ENCODE measurements at places on chromosomes 11 and 22.

DNA sequence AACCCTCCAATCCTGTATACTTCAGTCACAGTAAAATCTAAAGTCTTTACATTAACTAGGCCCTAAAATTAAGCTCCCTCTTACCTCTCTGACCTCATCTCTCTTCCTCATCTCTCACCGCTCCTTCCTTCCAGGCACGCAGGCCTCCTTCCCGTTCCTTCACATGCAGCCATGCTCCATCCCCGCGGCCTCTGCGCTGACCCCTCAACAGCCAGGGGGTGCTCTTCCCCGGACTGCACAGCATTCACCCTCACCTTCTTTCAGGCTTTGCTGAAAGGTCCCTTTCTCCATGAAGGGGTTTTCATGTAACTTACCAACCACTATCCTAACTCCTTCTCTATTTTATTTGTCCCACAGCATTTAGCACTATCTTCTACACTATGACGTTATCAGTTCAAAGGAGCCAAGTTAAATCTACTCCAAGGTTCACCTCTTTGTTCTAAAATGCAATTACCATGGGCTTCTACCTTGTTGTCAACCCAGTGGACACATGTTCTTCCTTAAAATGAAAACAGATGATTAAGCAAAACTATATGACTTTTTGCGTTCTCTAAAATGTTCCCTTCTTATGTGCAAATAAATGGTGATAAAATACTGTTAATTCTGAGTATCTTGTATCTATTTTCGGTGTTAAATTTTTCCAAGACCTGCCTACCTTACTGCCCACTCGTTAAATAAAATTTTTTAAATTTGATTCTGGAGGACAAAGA is 57.8 kb upstream of the APOA1 start:
- DNase-seq = no peak

DNA sequence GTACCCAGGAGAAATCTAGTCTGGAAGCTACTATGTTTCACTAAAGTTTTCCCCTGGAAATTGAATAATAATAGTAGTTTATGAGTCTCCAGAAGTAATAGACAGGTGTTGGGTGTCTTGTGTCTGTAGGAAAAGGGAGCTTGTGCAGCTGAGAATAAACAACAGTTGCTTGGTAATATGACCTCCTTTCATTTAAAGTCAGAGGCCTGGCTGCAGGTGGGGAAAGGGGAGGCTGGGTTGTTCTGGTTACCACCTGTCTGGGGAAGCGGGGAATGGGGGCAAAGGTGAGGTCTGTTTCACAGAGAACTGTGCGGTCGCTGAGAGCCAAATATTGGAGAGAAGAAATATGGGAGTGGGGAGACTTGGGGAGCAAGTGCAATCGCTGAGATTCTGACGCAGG is 3.3 kb upstream of the GRAMD1B start:
- DNase-seq = no peak

GRCh38 chr11:131002145-131002544 is 85.9 kb upstream of the SNX19 start:
- DNase-seq = no peak

GRCh38 chr11:46361283-46362155 is 14.3 kb downstream of the DGKZ start:
- DNase-seq = no peak

DNA sequence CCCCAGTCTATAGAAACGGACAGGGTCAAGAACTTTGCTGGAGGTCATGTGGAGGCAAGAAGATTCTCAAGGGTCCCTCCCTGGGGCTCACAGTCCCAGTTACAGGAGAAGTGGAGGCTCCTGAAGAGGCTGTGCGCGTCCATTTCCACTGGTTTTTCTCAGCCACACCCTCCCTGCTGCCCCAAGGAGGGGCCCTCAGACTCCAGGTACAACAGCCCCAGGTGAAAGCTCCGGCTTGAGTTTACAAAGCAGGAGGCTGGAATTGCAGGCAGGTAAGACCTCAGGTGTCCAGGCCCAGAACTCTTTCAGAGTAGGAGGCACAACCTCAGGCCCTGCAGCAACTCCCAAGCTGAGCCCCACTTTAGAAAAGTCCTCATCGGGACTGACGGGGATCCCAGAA is 3.1 kb downstream of the SHANK2 start:
- no peak for DNase-seq

DNA sequence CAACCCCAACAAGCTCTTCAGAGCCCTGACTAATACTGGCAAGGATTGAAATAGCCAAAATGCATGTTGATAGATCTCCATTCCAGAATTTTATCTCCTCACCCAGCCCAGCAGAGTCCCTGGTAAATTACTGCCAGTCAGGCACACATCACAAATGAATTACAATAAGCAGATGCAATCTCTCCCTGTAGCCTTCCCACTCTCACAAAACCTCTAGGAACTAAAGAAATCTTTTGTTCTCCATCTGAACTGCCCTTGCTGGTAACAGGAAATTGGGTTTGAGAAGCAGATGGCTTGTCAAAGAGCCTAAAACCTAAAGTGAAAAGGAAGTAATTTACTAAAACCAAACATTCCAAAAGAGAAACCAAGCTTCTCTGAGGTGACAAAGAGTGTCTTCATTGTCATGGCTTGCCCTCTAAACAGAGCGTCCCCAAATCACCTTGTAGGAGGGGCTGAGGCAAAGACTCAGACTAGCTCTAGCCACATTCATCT is 59.5 kb downstream of the FAM168A start:
- DNase-seq = no peak

GRCh38 chr11:68632802-68633201 is 51.5 kb upstream of the GAL start:
- no peak for DNase-seq

GRCh38 chr11:87215236-87215635 is 177.5 kb downstream of the TMEM135 start:
- no peak for DNase-seq

DNA sequence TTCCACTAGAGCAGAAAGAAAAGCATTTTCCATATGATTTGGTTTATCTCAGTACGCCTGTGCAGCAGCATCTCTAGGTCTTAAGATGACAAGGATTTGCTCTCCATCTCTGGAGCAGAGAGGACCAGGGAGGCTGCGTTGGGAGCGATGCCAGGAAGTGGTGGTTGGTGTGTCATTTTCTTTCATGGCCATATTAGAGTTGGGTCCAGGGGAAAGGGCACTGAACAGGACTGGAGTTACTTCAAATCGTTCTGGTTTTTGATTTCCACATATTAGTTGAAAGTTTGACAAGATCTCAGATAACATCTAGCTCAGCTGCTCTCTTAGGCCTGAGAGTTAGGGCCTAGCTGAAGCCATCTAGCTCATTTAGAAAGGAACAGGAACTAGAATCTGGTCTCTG is 157.7 kb downstream of the ADAMTS15 start:
- no peak for DNase-seq

DNA sequence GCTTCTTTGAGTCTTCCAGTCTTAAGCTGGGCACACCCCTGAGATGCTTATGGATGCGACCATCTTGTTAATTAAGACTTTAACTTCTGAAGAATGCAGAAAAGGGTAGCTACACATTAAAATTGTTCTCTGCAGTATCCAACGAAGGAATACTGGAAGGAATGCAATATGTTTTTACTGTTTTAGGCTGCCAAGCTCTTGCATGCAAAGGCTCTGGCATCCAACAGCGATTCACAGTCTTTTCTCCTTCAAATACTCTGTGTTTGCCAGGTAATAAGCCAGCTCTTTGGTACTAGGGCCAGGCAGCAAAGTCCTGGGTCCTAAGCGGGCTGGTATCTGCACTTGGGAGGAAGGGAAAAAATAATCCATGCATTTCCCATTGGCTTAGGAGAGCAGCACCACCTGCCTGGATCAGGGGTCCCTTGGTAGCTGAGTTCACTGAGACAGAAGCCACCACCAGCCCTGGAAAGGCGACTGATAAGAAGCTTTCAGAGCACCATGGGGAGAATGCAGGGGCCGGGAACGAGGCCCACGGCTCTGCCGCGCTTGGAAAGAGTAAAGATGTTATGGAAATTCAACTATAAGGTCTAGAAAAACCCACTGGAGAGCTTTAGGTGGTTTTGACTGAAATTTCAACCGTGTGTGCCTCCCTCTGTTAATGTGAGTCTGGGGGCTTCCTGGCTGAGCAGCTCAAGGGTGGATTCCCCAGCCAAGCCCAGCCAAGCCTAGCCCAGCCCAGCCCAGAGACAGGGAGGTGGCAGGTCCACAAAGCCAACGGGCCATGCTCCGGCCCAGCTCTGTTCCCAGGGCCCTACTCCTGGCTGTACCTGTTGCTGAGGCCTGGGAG is 67.0 kb upstream of the CCND1 start:
- DNase-seq = no peak

DNA sequence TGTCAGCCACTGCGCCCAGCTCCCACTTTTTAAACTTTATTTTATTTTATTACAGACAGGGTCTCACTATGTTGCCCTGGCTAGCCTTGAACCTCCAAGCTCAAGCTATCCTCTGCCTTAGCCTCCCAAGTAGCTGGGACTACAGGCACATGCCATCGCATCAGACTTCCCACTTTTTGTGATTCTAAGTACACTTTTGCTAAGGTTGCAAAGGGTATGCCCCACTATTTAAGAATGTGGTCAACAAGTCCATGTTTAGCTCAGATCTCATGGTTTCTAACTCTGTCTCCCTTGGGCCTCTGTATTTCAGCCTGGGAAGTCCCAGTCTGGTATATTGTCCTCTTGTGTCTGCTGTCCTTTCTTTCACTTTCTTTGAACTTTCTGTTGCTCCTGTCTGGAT is 35.3 kb downstream of the EXPH5 start:
- DNase-seq = no peak

DNA sequence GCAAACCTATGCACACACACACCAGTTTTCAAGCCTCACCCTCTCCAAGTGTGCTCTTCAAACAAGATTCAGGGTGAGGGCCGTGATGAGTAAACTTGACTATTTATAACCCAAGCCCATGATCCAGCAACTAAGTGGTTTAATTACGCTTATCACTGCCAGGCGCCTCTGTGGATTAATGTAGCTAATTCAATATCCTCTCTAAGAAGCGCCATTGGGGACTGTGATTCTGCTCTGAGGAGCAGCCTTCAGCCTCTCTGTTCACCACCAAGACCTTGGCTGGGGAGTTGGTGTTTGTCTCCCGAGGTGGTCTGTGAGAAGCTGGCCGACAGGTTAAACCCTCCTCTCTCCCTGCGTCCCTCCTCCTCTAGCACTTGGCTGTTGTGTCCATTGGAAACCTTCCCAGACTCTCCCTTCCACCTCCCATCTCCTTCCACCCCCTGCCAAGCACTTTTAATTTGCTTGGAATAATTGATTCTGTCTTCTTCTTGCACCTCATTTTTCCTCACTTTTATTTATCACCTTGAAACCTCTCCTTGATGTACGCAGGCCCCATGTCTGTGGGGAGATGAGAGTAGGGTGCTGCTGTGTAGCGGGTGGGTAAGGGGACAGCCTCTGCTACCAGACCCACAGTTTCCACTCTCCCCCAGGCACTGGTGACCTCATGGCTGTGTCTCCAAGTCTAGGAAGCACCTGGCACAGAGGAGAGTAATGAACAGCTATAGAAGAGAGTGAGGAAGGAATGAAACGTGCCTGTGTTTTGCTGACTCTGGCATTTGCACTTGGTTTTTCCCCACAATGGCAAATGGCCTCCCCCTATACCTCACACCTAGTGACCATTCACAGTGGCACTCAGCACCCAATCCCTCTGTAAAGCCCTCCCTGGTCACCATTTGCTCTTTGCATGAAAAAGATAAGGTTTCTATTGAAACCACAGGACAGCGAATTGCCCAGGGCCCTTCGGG is 236.6 kb downstream of the GRIK4 start:
- DNase-seq = no peak

- no peak for DNase-seq
Measured at GRCh38 chr22:49444781-49445180, 382.9 kb downstream of the BRD1 start.

GRCh38 chr11:96967616-96968015 is 577.8 kb downstream of the JRKL start:
- no peak for DNase-seq

- DNase-seq = no peak
Measured at GRCh38 chr11:34784318-34784841, 131.8 kb downstream of the APIP start.

GRCh38 chr22:50436015-50436830 is 38.6 kb downstream of the SBF1 start:
- no peak for DNase-seq

- DNase-seq = no peak
Measured at GRCh38 chr11:76752321-76753143, 30.6 kb upstream of the TSKU start.

- DNase-seq = no peak
Measured at GRCh38 chr11:47606731-47607130, 12.5 kb upstream of the C1QTNF4 start.

GRCh38 chr11:79592824-79593223 is 152.0 kb upstream of the TENM4 start:
- no peak for DNase-seq

GRCh38 chr22:39254789-39255298 is 10.1 kb upstream of the PDGFB start:
- DNase-seq = no peak

DNA sequence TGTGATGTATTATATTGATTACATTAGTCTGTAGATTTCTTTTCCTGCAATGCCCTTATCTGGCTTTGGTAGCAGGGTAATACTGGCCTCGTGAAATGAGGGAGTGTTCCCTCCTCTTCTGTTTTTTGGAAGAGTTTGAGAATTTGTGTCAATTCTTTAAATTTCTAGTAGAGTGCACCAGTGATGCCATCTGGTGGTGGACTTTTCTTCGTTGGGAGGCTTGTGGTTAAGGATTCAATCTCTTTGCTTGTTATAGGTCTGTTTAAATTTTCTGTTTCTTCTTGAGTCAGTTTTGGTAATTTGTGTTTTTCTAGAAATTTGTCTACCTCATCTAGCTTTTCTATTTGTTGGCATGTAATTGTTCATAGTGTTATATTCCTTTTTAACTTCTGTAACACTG is 18.9 kb downstream of the SHANK3 start:
- no peak for DNase-seq

DNA sequence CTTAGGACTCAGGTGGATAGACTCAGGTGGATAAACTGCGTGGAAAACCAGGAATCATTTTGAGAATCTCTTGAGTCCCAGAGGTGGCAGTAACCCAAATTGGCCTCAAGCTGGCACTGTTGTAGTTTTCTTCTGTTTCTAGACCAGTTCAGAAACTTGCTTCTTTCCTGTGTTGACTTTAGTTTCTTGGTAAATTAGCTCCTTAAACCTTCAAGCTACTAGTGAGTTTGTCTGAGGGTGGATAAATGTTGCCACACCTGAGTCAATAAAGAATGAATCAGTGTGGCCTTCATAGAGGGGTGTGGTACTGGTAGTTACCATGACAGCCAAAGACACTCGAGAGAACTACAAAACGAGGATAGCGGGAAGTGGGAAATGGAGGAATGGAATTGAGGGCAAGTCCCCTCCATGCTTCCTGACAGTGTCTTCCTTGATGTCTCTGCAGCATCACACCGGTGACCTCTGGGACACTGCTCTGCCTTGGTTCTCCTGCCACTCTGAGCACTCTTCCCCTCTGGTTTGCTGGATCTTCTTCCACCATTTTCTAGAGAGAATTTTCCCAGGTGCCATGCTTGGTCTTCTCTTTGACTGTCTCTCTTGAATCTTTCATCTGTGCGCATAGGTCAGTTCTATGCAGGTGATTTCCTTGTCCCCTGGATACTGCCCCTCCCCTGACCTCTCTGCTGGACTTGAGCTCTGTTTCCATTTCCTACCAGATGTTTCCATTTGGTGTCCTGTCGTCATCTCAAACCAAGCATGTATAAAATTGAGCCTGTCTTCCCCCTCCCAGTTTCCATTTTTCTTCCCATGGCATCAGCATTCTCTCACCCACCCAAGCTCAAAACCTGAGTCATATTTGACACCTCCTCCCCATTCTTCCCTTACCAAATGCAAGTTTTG is 7.2 kb downstream of the POLD4 start:
- no peak for DNase-seq

- peak; percentile 50 for DNase-seq
Measured at GRCh38 chr11:64449381-64450167, 90.6 kb downstream of the RPS6KA4 start.

GRCh38 chr11:94968334-94968958 is 4.9 kb downstream of the CWC15 start:
- DNase-seq = no peak

Measured in stimulated activated CD4-positive, alpha-beta T cell treated with anti-CD3 and anti-CD28 coated beads, Interleukin-1b, Interleukin-23, amount 100 ng/mL, for 1 hour (primary cell).